Naive B cell (primary cell): ENCODE measurements at places on chromosomes 4 and X.

DNA sequence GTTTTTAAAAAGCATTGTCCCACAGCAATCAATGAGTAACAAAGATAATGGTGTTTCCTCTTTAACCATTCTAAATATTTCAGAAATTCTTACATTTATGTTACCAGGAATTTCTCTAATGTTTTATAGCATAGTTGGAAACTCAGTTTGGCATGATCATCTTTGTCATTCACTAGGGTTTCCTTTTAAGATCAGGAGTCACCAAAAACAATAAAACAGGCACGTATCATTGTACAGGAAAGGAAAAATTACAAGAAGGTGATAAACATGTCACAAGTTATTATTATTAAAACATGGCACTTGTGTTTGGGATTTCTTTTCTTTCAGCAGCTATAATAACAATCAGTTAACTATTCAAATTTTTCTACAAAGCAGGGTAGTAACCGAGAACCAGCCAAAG, 84.0 kb downstream of the SLC10A7 start:
- no peak for DNase-seq

- no peak for DNase-seq
Observed at GRCh38 chr4:138938366-138938690, 77.3 kb upstream of the NOCT start.

- DNase-seq: no peak
Observed at GRCh38 chr4:22299678-22300077, 216.2 kb downstream of the ADGRA3 start.

- DNase-seq: no peak
Observed at GRCh38 chr4:145552181-145552822, 66.9 kb upstream of the MMAA start.

DNA sequence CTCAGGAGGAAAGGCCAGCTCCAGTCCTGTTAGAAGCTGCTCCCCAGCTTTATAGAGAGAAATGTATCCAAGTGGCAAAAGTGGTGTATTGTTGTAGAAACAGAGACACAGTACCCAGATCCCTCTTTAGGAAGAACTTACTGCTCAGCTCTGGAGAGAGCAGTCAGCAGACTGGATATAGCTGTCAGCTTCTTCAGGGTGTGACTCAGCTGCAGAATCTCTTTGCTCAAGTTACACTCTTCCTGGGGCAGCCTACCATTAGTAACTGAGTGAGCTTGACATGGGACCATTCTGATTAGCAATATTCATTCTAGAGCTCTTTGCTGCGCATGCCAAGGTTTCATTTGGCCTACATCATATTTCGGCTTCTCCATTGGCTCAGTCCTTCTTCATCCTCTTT, 40.5 kb downstream of the ATP1B4 start:
- no peak for DNase-seq

GRCh38 chr4:26866203-26866602, 5.6 kb downstream of the STIM2 start:
- DNase-seq: no peak

- no peak for DNase-seq
Observed at GRCh38 chrX:70001269-70001668, 48.5 kb downstream of the AWAT2 start.

GRCh38 chr4:174697202-174697601, 131.8 kb downstream of the GLRA3 start:
- DNase-seq: no peak

- DNase-seq: no peak
Observed at GRCh38 chr4:38314663-38315062, 349.3 kb upstream of the KLF3 start.

DNA sequence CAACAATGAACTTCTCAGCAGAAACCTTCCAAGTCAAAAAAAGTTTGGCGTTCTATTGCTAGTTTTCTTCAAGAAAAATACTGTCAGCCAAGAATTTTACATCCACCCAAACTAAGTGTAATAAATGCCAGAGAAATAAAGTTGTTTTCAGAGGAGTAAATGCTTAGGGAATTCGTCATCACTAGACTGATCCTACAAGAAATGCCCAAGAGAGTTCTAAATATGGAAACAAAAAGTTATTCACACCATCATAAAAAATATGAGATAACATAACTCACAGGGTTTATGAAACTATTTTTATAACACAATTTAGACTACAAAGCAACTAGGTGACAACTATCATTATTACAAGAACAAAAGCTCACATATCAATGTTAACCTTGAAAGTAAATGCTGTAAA, 259.5 kb upstream of the GABRA2 start:
- DNase-seq: no peak
